Cortex of kidney (tissue), 1 donor: ENCODE measurements at places on chromosomes 1 and 21.

- DNase-seq: no peak
Observed at GRCh38 chr21:45516071-45516670, 26.1 kb downstream of the SLC19A1 start.

DNA sequence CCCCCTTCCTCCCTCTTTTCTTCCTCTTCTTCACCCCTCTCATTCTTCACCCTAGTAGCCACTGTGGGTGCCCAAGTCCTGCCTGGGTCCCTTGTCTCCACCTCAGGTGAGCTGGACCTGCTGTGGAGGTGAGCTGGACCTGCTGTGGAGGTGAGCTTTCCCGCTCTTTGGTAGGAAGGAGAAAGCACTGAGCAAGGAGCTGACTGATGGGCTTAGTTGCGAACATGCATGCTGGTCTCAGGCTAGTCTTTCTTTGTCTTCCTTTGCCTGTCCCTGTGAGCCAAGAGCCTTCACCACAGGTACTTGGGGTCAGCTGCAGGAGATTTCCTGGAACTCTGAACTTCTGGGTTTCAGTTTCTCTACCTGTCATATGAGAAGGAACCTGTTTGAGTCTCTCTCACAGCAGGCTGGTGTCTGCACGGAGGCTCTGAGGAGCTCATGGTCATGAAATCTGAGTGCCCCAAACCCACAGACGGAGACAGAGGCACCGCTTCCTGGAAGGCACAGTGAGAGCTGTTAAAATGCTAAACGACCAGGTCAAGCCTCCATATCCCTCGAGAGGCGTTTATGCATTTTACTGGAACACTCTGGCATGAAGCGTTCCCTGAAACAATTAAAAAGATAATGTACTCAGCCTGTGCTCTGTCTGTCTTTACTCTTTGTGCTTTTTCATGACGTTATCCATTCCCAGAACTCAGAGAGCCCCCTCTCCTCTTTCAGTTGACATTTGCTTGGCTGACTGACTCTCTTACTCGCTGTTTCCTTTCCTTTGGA, 69.5 kb downstream of the RHOU start:
- DNase-seq: no peak

GRCh38 chr1:239840790-239841189, 250.9 kb upstream of the FMN2 start:
- DNase-seq: no peak

GRCh38 chr1:192225266-192225665, 67.0 kb downstream of the RGS18 start:
- DNase-seq: no peak

GRCh38 chr1:161008869-161009510, 12.0 kb downstream of the F11R start:
- no peak for DNase-seq

DNA sequence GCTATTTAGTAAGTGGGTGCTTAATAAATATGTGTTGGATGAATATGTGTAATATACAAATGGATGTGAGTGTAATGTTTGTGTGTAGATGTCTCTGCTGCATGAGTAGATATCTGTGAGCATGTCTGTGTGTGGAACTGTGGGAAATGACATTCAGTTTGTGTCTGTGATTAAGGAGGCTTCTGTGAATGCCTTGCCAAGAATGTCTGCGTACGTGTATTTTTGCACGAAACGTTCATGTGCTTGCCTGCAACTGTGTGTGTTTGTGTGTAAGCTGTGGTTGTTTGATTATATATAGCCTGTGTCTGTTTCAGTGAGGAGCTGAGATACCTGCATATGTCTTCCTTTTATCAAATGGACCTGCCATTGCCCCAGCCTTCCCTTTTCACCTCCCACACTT, 13.8 kb downstream of the DMBX1 start:
- no peak for DNase-seq

GRCh38 chr1:64051796-64052195, 151.6 kb upstream of the UBE2U start:
- DNase-seq: no peak

DNA sequence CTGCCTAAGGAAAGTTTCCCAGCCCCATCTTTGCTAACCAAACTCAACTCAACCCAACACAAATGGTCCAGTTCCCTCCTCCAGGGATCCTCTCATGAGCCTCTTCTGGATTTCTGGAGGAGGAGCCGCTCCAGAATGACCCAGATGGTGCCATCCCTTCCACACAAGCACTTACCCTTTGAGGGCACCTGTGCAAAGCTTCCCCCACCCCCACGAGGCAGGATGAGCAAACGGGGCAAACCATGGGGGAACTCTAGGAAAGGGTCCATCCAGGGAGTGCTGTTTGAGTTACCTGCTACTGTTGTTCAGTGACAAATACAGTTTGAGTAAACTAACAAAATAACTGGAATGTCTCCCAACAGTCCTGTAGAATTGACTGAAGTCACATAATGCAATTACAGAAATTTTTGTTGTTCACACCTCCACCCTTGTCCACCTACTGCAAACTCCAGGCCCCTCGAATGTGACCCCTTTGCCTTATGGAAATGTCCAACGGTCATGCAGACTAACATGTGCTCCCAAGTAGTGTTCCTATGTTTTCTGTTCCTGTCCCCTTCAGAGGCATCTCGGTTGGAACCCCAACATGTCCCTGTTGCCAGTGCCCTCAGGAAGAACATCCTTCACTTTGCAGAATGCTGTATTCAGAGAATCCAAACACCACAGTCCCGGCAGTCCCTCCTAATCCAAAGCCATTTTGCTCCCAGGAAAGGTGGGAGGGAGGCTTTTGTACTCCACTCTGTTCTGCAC, 160.1 kb downstream of the RRAGC start:
- no peak for DNase-seq

DNA sequence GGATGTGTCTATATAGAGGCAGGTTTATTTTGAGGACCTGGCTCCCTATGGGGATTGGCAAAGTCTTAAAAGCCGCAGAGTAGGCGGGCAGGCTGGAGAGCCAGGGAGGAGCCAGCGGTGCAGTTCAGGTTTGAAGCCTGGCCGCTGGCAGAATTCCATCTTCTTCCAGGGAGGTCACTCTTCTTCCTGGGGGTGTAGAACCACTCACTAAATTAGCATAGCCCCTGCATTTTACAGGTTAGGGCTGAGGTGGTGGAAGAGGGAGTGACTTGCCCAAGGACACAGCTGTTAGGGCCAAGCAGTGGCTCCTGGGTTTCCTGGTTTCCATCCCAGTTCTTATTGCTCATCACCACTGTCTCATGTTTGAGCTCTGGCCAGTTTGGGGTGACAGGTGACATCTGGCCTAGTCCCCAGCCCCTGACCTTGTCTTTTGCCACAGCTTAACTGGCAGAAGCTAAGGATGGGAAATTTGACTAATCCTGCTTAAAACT, 1.4 kb downstream of the PINK1 start:
- DNase-seq: no peak

- no peak for DNase-seq
Observed at GRCh38 chr1:6885426-6885825, 100.2 kb downstream of the CAMTA1 start.

DNA sequence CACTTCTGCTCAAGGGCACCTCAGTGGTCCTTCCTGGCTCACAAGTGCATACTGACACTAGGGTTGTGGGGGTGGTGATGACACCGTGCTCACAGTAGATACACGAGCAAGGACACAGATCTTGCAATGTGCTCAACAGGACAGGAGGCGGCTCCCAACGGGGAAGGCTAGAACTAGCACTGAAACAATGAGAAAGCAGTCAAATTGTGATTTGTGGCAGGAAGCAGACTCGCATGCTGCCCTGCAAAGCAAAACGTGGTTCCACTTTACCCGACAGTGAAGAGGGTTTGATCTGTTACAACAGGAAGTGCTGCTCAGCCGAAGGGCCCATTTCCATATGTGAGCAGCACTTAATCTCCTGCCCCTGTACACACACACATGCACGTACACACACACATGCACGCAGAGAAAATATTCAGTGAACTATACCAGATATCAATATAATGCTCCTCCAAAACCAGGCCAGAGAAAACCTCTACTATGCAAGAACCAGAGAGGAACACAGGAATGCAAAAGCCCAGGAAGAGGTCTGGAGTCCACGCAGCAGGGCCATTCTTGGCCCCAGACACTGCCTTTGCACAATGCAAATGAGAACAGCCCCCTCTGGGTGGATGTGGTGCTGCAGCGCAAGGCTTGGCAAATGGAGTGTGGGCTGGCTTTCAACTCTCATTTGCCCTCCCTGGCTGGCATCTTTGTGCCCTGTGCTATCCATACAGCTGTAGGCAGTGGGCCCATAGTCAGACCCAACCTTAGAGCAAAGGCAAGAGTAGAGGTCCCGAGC, 47.1 kb downstream of the KANK4 start:
- no peak for DNase-seq

DNA sequence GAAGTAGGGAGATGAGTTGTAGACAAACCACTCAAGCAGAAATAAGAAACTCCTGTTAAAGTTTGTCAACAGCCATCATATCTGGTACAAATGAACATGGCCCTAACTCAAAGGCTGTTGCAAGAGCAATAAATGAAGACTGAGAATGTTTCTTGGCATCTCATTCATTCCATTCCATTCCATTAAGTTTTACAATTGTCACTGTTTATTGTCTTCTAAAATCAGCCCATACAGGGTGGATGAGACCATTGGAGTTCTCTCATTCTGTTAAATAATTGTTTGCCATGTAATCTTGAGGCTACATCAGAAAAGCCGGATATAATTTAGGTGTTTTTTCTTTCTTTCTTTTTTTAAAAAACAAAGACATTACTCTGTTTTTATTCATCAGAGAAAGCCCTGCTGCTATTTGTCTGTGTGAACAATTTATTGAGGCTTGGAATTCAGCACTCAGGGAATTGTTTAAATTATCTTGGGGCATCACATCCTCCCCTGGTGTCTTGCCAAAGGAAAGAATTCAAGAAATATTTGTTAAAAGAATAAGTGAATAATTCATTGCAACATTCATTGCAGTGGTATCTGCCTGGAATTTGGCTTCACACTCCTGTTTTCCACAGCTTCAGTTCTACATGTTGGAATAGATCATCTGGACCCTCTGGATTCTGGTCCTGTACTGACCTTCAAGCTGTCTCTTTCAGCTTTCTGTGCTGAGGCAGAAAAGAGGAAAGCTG, 604.5 kb downstream of the PLPP3 start:
- no peak for DNase-seq

GRCh38 chr1:89286549-89287180, 14.0 kb upstream of the GBP5 start:
- no peak for DNase-seq

- DNase-seq: no peak
Observed at GRCh38 chr1:160779626-160780397, 16.2 kb upstream of the LY9 start.

DNA sequence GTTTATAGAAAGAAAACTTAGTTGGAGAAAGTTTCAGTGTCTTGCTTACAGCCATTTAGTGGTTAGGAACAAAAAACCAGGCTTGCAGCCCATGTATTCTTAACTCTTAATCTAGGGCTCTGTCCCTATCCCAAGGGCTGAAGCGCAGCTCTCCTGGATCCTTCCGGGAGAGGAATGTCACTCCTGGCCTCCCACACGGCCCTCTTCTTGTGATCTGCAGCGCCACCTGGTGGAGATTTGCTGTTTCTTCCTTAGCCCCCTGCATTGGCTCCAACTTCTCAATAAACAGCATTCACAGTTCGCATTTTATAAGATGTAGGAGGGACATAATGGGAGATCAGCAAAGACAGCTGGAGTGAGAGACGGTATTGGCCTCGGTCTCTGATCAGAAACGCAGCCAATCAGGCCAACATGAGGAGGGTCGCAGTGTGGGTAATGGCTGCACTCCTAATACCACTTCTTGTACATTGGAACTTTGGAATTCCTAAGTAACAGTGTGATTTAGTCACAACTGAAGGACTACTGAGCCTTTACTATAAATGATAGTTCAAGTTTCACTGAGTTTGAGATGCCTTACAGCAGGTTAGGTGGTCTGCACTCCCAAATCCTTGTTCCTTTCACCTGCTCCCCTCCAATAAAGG, 283.4 kb downstream of the ASTN1 start:
- no peak for DNase-seq

DNA sequence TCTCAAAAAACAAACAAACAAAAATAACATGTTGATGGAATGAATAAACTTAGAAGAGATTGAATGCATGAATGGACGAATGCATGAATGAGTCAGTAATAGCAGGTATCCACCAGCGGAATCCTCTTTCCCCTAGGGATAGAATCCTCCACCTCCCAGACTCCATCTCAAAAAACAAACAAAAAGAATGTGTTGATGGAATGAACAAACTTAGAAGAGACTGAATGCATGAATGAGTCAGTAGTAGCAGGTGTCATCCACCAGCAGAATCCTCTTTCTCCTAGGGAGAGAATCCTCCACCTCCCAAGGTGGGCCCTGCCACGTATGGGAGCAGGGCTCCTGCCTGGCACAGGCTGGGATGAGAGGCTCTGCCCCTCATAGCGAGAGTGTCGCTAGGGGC, 26.8 kb upstream of the RNF19B start:
- no peak for DNase-seq

DNA sequence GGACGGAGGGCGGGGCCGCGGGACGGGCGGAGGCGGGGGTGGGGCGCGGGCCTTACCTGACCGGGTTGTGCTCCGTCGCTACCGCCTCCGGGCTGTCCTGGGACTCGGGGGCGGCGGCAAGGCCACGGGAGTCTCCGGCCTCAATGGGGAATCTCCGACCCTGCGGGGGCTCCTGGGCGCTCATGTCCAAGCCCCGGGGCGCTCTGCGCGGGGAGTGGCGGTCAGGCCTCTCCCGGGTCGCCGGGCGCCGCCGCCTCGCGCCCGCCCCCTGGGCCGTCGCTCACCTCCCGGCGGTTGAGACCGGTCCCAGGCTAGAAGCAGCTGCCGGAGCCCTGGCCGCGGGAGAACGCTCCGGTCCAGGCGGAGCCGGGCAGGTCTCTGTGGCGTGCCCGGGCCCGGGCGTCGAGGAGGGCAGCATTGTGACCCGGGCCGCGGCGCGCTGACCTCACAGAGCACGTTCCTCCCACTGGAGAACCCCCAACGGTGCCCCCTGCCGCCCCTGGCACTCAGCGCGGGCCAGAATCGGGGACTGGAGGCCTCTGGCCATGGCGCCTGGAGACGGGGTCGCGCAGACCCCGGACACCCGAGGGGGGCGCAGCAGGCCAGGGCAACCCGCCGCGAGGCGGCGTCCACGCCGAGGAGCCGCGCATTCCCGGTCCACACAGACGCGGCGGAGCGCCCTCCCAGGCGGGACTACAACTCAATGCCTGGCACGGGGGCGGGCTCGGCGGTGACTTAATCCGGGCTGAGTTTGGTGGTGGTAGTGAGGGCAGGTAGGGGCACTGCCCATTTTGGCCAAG, 411 bp downstream of the FAM229A start:
- no peak for DNase-seq

GRCh38 chr1:230496451-230496850, 70.3 kb upstream of the PGBD5 start:
- no peak for DNase-seq

DNA sequence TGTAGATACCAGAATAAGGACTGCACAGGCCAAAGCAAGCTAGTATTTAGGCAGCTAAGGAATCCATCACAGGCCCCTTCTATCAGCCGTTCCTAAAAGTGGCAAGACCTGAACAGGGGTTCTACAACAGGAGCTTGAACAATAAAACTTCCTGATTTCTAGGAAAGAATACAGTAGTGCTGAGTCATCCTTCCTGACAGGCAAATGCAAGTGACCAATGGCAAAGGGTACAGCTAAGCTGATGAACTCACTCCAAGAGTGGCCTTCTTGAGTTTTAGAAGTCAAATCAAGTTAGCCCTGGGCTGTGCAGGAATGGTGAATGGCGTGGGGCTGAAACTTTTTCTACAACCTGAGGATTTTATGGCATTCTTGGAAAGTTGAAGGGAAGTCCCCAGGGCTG, 112.9 kb downstream of the GREM2 start:
- DNase-seq: no peak
